ENCODE measurements at places on chromosomes 4 and X.

DNA sequence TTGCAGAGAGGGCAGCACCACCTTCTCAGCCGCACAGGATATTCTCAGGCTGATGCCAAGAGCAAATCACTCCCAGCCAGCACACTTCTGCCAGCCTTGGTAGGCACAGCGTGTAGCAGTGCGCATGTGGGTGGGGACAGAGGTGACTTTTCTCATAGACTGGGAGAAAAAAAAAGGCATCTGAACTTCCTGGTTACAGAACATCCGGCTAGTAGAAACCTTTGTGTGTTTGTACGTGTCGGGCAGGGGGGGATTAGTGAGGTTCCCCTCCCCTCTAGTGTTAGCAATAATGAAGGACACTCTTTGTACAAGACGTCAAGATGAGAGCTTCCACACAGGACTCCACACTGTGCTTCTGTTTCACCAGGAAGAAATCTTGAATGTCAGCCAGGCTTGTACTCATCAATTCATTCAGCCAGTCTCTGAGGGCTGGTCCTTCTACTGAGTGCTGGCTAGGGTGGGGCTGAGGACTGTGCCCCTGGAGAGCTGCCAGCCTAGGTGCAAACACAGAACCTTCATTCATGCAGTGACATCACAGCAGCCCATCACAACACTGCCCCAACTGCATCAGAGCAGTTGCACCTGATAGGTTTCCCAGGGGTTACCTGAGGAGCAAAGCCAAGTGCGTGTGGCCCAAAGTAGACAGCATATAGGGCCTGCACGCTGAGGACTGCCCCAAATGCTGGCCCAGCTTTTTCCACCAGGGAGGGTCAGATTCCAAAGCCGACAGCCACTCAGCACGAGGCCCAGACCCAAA, 34.7 kb downstream of the SLC25A5 start:
- peak; percentile 69 for DNase-seq

DNA sequence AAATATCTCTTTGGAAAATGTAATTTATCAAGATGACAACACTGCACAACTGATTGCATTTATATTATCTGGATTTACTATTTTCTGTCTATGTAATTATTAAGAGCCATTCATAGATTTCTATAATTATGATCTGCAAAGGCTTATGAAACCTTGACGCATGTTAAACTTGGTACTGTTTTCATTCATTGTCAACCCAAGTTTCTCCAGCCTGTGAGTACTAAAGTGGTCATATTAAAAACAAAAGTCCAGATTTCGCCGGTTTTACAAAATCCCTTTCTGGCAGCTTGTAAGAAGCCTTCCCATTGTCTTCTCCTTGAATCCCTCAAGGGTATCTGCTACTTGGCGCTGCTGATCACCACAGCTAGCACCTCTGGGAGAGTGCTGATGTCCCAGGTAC, 19.7 kb upstream of the GRPR start:
- DNase-seq: no peak

DNA sequence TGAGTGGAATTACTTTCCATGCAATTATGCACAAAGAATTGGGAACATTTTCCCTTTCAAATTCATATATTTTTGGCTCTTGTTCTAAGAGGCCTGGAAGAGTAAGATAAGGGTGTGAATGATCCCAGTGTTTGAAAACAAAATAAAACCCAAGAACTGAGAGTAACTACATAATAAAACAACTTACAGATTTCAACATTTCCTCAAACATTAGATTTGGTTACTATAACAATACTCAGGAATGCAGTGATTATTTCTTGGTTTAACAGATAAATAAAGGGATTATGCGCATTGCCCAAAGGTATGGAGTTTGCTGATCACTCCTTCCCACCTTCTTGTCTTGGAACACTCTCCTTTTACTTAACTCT, 292.5 kb downstream of the CAMK2D start:
- DNase-seq: no peak

DNA sequence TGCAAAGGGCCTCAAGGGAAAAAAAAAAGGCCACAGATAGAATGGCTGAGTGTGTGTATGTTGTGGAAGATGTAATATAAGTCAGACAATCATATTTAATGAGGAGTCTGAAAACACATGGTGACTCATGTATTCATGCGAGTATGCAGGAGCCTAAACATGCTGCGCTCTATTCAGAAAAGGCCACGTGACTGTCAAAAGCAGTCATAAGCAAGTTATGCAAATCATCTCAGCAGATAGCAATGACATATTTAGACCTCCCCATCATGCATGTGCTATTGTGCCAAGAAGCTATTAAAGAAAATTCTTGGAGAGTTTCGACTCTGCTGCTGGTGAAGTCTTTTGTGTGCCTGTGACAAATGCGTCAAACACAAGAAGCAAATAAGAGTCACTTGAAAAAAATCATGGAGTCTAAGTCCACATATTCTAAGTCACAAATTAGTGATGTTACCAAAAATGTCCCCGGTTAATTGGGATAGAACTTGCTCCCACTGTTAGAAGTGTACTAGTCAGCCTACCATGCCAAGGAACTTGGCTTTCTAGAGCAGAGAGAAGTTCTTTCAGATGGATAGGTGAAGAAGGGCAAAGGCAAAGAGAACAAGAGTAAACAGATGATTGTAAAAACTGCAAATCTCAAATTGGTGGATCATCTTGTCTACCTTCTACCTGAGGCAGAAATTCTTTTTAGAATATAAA, 5.0 kb downstream of the LNX1 start:
- no peak for DNase-seq
